ENCODE measurements at places on chromosomes 16 and 17. TPM values are rescaled to one million over a fixed set of nuclear protein-coding genes. Genes with fewer than 3 reads are reported as not detected.

GRCh38 chr16:30112197-30113030, 923 bp downstream of the GDPD3 start:
- peak; percentile 77 for DNase-seq

DNA sequence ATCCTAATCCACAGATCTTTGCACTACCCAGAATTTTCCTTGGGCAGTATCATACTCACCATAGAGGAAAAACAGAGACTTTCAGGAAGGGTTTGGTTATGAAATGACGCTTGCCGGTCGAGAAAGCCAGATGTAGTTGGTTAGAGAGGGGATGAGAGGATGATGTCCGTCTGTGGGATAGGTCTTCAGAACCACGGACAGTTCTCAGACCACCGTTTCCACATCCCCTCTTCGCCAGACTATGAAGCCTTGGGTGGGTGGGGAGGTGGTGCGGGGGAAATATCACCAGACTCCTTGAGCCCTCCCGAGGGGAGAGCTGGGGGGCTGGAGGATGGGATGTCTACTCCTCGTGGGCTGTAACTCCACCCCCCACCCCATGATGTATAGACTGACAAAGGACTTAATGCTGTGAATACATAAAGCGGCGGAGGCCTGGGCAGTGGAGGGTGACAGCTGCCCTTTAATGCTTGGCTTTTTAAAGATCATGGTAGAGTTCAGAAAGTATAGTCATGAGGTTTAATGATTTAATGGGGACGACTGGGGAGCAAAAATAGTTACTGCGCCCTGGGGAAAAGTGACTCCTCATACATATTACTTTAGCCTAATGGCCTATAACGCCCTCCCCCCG, 96.6 kb downstream of the MRM1 start:
- no peak for DNase-seq

- DNase-seq: no peak
Observed at GRCh38 chr16:64738321-64738960, 383.4 kb downstream of the CDH11 start.

ACBD4 gene
- 13.8 TPM for polyA plus RNA-seq

GRCh38 chr17:3986939-3987335, 22.7 kb upstream of the ATP2A3 start:
- DNase-seq: no peak

DNA sequence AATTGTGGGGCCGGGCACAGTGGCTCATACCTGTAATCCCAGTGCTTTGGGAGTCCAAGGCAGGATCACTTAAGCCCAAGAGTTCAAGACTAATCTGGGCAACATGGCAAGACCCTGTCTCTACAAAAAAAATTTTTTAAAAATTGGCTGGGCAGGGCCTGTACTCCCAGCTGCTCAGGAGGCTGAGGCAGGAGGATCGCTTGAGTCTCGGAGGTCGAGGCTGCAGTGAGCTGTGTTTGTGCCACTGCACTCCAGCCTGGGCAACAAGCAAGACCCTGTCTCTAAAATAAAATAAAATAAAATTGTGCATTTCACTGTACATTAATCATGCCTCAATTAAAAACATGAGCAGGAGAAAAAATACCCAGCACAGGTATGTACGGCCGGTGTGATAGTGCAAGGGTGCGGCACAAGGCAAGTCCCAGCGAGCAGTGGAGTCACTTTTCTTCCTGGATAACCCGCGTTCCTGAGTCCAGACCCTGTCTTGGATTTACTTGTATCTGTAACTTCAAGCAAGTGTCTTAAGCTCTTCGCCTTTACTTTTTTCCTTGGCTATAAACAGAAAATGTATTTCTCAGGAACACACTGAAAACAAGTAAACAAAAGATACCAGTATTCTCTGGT, 11.4 kb downstream of the ZDHHC7 start:
- no peak for DNase-seq

GRCh38 chr17:68437979-68438822, 19.1 kb downstream of the WIPI1 start:
- peak; percentile 90 for DNase-seq

JUP gene
- polyA plus RNA-seq: not detected

- DNase-seq: peak; percentile 13
Observed at GRCh38 chr16:1612320-1613111, at the start of gene CRAMP1. Gene CRAMP1, plus strand, starts transcription at chr16:1612360. Its CDS starts 2,280 bp downstream, at chr16:1614640.

TNS4 gene
- 0.16 TPM for polyA plus RNA-seq

GRCh38 chr17:4033751-4034251, 69.6 kb upstream of the ATP2A3 start:
- no peak for DNase-seq

DNA sequence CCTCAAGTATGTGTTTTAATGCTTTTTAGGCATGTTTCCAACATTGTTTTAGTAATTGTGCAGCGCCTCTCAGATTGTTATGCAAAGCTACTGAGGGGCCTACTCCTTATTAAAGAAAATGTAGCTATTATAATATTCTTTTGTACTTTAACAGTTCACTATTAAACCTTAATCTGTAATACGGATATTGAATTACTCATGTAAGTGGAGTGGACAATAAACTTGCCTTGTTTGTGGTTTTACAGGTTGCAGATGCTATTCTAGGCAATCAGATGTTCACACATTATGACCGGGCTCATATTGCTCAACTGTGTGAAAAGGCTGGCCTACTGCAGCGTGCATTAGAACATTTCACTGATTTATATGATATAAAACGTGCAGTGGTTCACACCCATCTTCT, 41.0 kb downstream of the PTRH2 start:
- no peak for DNase-seq

DNA sequence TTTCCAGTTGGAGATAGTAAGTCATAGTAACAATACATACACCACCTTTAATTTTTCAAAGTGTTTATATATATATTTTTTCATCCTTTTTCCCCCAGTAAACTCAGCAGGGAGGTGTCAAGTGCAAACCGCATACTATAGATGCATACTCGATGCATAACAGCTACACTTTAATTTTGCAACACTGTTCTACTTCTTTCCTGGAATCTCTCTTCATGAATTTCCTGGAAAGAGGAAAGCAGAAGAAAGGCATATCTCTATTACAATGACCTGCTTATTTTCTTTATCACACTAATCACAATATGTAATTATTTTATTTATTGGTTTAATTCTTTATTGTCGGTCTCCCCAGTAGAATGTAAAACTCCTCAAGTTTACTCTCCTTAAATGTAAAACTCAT, 140.0 kb downstream of the SNX11 start:
- no peak for DNase-seq

- no peak for DNase-seq
Observed at GRCh38 chr16:19283637-19284036, 1.9 kb upstream of the CLEC19A start.

All from CD4-positive, CD25-positive, alpha-beta regulatory T cell (primary cell).